ENCODE measurements at places on chromosomes 7 and 10. TPM values are rescaled to one million over a fixed set of nuclear protein-coding genes. Genes with fewer than 3 reads are reported as not detected.

DNA sequence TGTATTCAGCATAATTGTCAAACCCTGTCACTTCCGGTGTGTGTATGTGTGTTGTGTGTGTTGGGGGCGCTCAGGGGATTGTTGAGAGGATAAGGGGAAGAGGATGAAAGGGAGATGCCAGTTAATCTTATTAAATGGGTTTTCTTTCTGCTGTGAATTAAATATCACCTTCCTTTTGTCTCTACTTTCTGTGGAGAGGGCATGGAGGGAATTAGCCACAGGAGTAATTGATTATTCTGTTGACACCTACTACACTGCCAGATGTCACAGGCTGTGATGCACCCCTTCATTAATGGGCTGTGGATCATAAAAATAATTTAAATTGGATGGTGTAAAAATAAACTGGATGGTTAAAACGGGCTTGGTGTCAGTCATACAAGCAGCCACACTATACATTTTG, 311.9 kb downstream of the MDFIC start:
- H3K4me3 ChIP-seq = no peak overlapping the region
- H3K27ac ChIP-seq = no peak overlapping the region
- no peaks in the 10 kb centered on the region for H3K36me3 ChIP-seq
- no peak for DNase-seq
- no peaks in the 10 kb centered on the region for H3K27me3 ChIP-seq

DNA sequence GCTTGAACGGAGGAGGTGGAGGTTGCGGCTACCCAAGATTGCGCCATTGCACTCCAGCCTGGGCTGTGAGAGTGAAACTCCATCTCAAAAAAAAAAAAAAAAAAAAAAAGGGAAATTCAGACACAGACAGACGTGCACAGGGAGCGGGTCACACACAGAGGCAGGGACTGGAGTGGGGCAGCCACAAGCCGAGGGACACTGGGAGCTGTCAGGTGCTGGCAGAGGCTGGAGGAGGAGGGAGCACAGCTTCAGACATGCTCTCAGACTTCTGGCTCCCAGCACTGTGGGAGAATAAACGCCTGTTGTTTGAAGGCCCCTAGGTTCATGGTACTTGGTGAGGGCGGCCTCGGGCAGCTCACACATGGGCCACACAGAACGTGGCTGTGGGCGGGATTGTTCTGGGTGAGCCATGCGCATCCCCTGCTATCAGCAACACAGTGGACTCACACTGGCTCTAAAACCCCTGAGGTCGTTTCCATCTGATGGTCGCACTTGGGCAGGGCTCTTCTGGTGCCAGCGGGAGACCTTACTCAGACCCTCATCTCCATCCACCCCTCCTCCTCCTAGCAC, 375.9 kb downstream of the DNAJB6 start:
- no peaks in the 10 kb centered on the region for H3K27me3 ChIP-seq
- H3K4me3 ChIP-seq = no peak overlapping the region
- H3K27ac ChIP-seq = no peak overlapping the region
- H3K36me3 ChIP-seq = no peaks in the 10 kb centered on the region
- no peaks in the 10 kb centered on the region for H3K4me1 ChIP-seq

GRCh38 chr10:63558132-63558784, 37.1 kb downstream of the REEP3 start:
- no peaks in the 10 kb centered on the region for H3K36me3 ChIP-seq
- no peak for DNase-seq
- no peak overlapping the region for H3K27ac ChIP-seq
- H3K4me3 ChIP-seq = no peak overlapping the region
- H3K4me1 ChIP-seq = peaks cover 6% of the 10 kb centered on the region
- no peaks in the 10 kb centered on the region for H3K27me3 ChIP-seq

GRCh38 chr10:44976352-44977198, 2.0 kb downstream of the DEPP1 start:
- no peaks in the 10 kb centered on the region for H3K27me3 ChIP-seq
- peak overlapping the region; percentile 91 for H3K27ac ChIP-seq
- peaks cover 9% of the 10 kb centered on the region for H3K36me3 ChIP-seq
- H3K4me3 ChIP-seq = peak overlapping the region; percentile 71

DNA sequence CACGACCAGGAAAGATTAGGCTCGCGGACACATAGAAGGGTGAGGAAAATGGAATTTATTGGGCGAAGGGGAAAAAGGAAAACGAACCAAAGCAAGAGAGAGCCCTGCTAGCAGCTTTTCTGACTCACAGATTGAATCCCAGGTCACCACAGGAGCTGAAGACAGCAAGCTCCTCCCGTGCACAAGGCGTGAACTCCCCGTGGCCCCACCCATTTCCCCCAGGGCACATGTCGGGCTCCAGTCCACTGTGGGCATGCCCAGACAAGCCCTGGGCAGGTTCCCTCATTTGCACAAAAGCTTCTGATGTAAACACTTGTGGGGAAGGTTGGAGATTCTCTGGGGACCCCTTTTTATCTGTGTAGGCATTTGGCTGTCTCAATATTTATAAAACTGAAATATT, 582.4 kb downstream of the SUGCT start:
- H3K27me3 ChIP-seq = no peaks in the 10 kb centered on the region
- peak overlapping the region; percentile 39 for H3K4me3 ChIP-seq
- no peaks in the 10 kb centered on the region for H3K36me3 ChIP-seq
- H3K27ac ChIP-seq = peak overlapping the region; percentile 72
- peak; percentile 37 for DNase-seq

The MSANTD7 gene
- total RNA-seq = 0.64 TPM

The CPXM2 gene
- 125 TPM for total RNA-seq

DNA sequence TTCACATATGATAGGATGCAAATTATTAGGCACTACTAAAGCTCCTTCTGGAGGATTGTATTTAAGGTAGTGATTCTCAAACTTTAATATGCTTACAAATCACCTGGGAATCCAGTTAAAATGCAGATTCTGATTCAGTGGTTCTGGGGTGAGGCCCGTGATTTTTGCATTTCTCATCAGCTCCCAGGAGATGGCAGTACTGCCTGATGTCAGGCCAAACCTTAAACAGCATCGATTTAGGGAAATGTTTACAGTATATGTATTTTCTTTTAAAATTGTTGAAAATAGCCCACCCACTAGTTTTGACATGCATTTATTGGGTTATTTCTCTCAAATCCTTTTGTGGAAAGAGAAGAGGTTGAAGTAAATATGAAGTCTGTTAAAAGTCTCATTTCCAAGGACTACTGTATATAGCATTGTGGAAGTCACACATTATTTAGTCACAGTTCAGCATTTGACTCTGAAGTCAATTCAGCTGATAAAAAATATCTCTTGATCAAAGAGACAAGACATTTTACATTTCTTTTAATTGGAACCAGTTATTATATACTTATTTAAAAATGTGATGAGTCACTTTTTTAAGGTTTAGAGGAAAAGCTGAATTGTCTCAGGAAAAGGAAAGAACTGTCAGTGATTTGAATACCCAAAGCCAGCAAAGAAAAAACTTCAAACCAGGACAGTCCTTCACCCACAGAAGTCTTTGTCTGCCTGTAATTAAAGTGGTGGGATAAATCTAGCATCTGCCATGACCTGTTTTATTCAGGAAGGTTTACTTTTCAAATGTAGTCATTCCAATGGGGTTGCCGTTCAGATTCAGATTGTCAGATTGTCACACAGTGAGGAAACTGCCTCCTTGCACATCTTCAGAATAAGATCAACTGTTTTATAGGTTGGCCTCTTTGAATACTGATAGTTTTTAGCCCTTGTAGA, 21.1 kb upstream of the HBP1 start:
- no peaks in the 10 kb centered on the region for H3K36me3 ChIP-seq
- no peaks in the 10 kb centered on the region for H3K27me3 ChIP-seq
- H3K4me1 ChIP-seq = no peaks in the 10 kb centered on the region
- H3K4me3 ChIP-seq = no peak overlapping the region
- no peak for DNase-seq
- no peak overlapping the region for H3K27ac ChIP-seq

The CFAP46 gene
- not detected for total RNA-seq

DNA sequence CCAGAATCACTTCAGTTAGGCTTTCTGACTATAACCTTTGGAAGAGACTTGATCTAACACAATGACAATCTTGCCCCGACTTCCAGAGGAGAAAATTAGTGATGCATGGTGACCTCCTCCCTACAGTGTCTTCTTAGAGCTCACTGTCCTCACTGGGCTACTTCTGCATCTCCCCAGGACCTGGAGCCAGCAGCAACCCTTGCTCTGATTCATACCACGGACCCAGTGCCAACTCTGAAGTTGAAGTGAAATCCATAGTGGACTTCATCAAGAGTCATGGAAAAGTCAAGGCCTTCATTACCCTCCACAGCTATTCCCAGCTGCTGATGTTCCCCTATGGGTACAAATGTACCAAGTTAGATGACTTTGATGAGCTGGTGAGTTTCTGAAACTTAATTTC, 12.6 kb downstream of the CPA2 start:
- no peaks in the 10 kb centered on the region for H3K27me3 ChIP-seq
- no peaks in the 10 kb centered on the region for H3K36me3 ChIP-seq
- H3K4me3 ChIP-seq = no peak overlapping the region
- H3K4me1 ChIP-seq = peaks cover 2% of the 10 kb centered on the region
- DNase-seq = no peak

GRCh38 chr7:22183522-22184280, 173.3 kb downstream of the RAPGEF5 start:
- H3K36me3 ChIP-seq = peaks cover 14% of the 10 kb centered on the region
- H3K4me3 ChIP-seq = no peak overlapping the region
- no peaks in the 10 kb centered on the region for H3K27me3 ChIP-seq
- DNase-seq = no peak
- H3K4me1 ChIP-seq = no peaks in the 10 kb centered on the region

DNA sequence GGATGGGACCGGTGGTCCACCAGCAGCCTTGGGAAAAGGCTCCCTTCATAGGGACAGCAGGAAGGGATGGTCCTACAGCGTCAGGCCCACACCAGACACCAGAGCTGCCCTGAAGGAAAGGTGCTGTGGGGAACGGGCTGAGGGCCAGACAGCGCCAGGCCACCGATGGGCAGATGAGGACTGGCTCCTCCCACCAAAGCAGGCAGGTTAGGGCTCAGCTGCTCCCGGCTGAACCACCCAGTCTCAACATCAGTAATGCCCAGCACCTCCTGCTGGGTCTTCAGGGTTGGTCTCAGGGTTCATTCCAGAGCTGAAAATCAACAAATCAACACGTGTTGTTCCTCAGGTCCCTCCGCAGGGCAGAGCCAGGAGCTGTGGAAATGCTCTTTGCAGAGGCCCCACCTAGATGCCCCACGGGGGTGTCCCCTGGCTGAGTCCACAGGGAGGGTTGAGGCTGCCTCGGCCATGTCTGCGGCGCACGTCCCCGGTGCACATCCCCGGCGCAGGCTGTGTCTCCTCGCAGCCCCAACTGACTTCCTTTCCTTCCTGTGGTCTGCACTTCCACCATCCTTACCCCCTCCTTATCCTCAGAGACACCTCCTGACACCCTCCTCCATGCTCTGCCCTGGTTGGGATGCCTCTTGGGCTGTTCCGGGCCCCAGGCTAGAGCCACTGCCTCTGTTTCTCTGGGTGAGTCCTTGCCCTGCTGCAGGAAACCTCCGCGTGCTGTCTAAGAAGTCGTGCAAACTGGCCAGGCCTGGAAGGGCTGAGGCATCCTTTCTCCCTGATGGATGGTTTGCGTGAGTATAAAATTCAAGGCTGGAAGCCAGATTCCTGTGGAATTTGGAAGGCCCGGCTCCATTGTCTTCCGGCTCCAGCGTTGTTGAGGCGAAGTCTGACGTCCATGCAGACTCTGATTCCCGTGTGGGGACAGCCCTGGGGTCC, 32.8 kb upstream of the CFAP46 start:
- H3K27ac ChIP-seq = no peak overlapping the region
- no peaks in the 10 kb centered on the region for H3K4me1 ChIP-seq
- H3K27me3 ChIP-seq = no peaks in the 10 kb centered on the region
- no peak overlapping the region for H3K4me3 ChIP-seq

The GHRHR gene
- not detected for total RNA-seq

- H3K4me1 ChIP-seq = peaks cover 36% of the 10 kb centered on the region
- peak overlapping the region; percentile 23 for H3K27ac ChIP-seq
- no peak for DNase-seq
These were observed 25.3 kb downstream of the MAP3K8 start for GRCh38 chr10:30459283-30459682.

DNA sequence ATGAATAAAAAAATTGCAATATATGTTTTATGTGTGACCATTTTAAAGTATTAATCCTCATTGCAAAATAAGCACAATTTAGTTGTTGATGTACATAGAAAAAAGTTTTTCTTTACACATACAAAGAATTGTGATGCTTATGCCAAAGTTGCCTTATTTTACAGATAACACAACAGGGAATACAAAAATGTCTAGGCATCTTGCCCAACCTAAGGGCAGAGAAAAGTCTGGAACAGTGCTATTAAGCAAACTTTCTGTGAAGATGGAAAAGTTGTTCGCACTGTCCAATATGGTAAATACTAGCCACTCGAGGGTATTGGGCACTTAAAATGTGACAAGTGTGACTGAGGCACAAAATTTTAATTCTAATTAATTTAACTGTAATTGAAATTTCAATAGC, 190.2 kb upstream of the HGF start:
- no peak overlapping the region for H3K27ac ChIP-seq
- no peaks in the 10 kb centered on the region for H3K4me1 ChIP-seq
- H3K36me3 ChIP-seq = no peaks in the 10 kb centered on the region
- no peak for DNase-seq
- no peaks in the 10 kb centered on the region for H3K27me3 ChIP-seq
- H3K4me3 ChIP-seq = no peak overlapping the region

GRCh38 chr7:52777051-52777822, 258.2 kb upstream of the POM121L12 start:
- no peak overlapping the region for H3K4me3 ChIP-seq
- H3K27me3 ChIP-seq = no peaks in the 10 kb centered on the region
- no peak for DNase-seq
- no peaks in the 10 kb centered on the region for H3K36me3 ChIP-seq
- H3K4me1 ChIP-seq = no peaks in the 10 kb centered on the region

- H3K4me1 ChIP-seq = no peaks in the 10 kb centered on the region
- no peaks in the 10 kb centered on the region for H3K27me3 ChIP-seq
- H3K36me3 ChIP-seq = no peaks in the 10 kb centered on the region
These were observed 177.6 kb upstream of the SLC25A13 start for GRCh38 chr7:96499532-96499931.

GRCh38 chr7:102396710-102397019, 502 bp downstream of the PRKRIP1 start:
- H3K4me1 ChIP-seq = peaks cover 6% of the 10 kb centered on the region
- peak overlapping the region; percentile 85 for H3K4me3 ChIP-seq
- H3K36me3 ChIP-seq = peaks cover 24% of the 10 kb centered on the region
- no peak for DNase-seq

DNA sequence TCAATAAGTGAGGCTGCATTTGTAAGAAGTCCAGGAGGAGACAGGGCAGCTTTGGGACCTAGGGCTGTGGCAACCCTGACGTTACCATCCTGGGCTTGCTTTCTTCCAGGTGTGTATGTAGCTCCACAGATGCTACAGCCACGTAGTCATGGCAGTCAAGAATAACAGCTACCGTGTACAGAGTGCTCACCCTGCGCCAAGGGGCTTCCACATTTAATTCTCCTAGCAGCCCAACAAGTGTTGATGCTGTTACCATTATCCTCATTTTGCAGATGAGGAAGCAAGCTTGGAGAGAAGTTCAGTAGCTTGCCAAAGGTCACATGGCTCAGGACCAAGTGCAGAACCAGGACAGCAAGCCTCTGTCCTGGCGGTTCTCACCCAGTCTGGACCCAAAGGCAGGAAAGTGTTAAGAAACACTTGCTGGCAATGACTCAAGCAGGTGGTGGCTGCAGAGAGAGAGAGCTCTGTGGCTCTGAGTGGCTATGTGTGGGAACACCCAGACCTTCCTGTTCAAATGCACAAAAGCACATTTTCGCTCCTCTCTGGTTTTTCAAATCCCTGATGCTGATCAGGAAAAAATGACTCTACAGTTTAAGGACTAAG, 89.8 kb downstream of the CREM start:
- H3K27me3 ChIP-seq = no peaks in the 10 kb centered on the region
- H3K27ac ChIP-seq = no peak overlapping the region
- no peaks in the 10 kb centered on the region for H3K4me1 ChIP-seq
